ENCODE measurements at places on chromosomes 12 and 14.

DNA sequence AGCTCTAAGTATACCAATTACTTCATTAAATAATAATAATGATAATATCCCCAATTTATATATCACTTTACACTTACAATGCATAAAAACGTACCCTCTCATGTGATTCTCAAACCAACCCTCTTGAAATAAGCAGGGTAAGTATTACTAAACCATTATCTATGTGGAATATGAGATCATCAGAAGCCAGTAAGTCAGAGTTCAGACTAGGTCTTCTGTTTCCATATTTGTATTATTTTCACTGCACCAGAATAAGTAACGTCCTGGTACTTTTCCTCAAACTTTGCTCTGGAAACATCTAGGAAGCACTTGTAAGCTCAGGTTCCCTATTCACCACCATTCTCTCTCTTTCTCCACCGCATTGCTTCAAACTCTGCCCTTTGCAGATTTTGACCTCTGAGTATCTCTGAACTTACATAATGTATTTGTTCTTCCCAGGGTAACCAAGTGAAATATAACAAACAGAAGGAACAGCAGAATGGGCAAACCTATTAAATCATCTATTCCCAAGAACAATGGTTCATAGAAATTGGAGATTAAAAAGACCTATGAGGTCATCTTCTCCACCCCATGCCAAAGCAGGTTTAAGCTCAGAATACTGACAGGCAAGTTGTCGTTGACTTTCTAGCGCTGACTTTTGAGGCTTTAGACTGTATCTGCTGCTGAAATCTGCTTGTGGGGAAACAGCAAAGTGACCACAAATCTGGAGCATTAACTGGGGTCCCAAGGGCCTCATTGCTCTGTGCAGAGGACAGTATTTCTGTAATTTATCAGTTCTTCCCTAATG, 161.3 kb upstream of the FAR2 start:
- no peak for DNase-seq

DNA sequence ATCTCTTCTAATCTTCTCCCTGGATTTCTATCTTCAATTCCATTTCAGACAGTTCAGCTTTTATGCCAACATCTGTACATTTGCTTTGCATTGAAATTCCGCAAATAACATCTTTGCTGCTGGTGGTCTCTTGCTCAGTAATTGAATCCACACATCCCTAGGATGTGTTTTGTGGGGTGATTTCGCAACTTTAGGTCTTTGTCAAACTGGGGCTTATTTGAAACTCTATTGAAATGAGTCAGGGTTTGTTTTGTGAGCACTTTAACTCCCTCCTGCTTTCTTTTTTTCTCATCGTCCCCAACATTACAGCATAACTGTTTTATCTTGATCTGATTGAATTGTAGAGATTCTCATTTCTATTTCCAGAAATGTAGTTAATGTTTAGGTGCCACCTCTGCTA, 404.3 kb downstream of the NPAS3 start:
- DNase-seq, result no peak

DNA sequence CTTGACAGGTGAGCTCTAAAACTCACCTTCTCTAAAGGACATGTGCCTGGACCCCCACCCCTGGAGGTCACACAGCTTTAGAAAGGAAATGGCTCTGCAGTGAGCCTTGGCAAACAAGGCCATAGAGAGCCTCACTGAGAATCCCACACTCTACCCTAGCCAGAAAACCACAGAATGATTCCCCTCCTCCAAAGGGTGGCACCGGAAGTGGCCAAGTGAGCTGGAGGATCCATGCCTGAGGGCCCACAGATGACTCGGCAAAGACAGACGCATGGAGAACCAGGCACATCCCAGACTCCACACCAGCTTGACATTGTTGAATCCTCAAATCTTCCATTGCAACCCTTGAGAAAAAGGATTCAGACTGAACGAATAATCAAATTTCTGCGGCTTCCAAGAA, 54.2 kb upstream of the PTHLH start:
- no peak for DNase-seq

- no peak for DNase-seq
Observed at GRCh38 chr12:16474801-16475200, 127.4 kb downstream of the MGST1 start.

DNA sequence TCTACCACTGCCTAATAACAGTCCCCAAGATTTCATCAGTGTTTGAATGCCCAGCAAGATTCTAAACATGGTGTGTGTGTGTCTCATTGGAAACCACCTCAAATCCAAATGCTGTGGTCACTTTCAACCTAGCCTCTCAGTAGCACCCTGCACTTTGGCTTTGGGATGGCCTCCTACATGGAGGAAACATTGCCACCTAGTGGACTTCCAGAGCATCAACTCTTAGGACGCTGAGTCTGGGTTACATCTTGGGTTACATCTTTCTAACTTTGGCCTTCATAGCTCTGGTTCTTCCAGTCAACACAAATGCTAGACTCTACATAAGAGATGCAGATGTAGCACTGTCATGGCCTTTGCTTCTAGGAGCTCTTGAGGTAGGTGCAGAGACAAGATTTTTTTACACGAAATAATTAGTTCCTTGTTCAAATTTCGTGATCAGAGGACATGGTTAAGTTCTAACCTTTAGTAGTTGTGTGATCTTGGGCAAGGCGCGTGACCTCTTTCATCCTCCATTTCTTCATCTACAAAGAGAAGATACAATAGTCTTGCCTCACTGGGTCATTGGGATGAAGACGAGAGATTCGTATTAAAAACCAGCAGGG, 113.5 kb upstream of the VASH1 start:
- DNase-seq, result peak; percentile 28

- no peak for DNase-seq
Observed at GRCh38 chr12:56461235-56462159, 6.9 kb upstream of the SPRYD4 start.
